ENCODE measurements at places on chromosomes 5 and 9.

GRCh38 chr5:62886603-62887315 lies 308.1 kb downstream of the LRRC70 start:
- no peak for DNase-seq

DNA sequence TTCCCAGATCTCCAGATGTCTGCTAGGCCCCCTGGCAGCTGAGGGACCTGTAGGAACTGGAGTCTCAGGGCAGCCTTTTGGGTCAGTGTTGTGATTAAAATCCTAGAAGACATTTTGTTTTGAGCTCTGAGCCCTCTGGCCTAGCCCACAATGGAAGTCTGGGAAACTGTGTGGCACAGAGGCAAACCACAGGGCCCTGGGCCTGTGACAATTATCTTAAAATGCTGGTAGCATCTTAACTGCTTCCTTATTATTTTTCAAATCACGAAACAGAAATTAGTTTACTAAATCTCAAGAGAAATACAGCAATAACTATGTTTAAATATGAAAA lies 125.5 kb downstream of the STARD4 start:
- no peak for DNase-seq

DNA sequence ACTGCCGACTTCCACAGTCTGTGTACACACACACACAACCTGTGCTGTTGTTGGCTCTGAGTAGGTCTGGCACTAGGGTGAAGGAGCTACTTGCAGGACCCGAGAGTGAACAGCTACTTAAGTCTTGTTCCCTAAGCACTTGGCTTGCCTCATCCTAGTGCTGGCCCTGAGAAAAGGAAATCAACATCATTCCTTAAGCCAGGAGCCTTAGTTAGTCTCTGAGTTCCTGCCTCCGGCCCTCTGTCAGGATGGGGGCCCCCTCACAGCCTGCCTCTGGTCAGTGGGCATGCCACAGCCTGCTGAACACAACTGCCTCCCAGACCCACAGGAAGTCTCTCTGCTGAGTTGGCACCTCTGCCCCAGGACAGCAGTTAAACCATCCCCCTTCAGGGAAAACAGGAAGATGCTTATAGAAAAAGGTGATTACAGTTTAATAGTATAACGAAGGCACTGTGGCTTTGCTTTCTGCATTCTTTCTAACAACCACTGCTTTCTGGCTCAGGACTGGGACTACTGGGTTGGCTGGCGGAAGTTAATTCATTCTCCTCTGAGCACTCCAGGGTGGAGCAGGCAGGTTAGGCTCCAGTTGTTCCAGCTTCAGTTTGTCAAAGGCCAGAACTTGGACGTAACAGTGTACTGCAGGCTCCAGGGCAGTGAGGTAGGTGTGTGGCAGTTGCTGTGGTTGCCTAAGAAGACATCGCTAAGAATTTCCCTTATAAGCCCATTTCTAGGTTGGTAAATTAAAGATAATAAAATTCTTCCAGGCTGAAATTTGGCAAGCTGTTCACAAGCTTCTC lies 2.8 kb downstream of the MAMDC2 start:
- DNase-seq: no peak

- DNase-seq: no peak
These were observed 510.1 kb upstream of the ADAMTS16 start for GRCh38 chr5:4630031-4630430.

Data from central memory CD4-positive, alpha-beta T cell (primary cell).